Bone marrow (tissue), 2 donors: ENCODE measurements at places on chromosomes 12 and 14.

GRCh38 chr14:34931206-34931605, 51.6 kb upstream of the SRP54 start:
- no peak for DNase-seq

DNA sequence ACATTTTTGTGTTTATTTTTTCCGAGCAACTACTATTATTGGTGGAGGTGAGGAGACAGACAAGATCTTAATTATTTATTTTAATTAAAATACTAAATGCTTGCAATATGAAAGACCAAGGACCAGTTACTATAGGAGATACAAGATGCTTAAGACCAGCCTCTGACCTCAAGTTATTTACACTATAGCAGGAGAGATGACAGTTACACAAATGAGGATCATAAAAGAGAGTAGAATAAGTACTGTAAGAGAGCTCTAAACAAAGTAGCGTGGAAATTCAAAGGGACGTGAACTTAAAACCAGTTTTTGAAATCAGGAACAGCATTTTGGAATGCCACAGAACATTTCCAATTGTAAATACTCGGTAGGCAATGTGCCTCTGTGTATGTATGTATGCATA, 128.0 kb upstream of the ATF1 start:
- DNase-seq: no peak

DNA sequence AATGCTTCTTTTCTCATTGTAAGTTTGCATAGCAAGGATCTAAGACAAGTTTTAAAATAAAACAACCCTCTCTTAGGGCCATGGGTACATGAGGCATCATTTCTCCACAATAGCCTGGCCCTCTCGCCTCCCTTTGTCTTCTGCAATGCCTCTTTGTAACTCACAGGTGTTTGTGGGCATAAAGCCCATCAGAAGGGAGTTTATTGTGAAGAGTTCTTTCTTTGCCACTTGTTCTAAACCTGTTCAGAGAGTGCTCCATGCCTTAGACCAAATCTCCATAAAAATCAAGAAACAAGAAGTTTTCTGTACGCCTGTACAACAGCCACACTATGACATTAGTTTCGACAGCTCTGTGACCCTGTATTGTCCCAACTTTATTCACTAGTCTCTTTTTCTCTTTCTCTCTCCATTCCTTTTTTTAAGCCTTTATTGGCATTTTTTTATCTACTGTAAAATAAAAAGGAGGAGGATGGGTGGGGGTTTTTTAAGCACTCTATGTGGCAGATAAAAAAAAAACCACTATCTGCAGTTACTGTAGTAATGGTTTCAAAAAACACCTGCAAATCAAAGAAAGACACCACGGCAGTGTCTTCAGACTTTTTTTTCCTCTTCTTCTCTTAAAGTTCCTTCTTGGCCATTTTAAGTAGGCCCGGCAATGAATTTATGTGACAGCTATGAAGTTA, 1.6 kb downstream of the C12orf42 start:
- no peak for DNase-seq

GRCh38 chr14:39491134-39491571, 58.9 kb upstream of the FBXO33 start:
- DNase-seq: no peak

- DNase-seq: no peak
These were observed 27.9 kb downstream of the ACTN1 start for GRCh38 chr14:68951035-68951797.
